ENCODE measurements at places on chromosomes 16 and 17.

- no peak for DNase-seq
These were observed 11.2 kb downstream of the CYBC1 start for GRCh38 chr17:82439194-82439828.

DNA sequence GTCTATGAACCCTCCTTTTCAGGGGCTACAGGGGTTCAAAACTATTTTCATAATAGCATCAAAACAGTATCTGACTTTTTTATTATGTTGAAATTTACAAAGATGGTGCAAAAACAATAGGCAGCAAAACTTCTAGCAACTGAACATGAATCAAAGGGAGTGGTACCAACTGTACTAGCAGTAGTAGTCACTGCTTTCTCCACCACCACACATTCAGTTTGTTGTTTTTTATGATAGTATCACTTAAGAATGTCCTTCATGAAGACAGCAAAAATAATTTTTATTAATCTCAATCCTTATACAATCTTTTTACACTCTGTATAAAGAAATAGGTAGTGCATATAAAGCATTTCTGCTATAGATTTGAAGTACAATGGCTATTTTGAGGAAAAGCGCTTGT, 47.6 kb downstream of the MED13 start:
- DNase-seq, result no peak

GRCh38 chr16:26705346-26705745, 361.4 kb upstream of the C16orf82 start:
- no peak for DNase-seq

DNA sequence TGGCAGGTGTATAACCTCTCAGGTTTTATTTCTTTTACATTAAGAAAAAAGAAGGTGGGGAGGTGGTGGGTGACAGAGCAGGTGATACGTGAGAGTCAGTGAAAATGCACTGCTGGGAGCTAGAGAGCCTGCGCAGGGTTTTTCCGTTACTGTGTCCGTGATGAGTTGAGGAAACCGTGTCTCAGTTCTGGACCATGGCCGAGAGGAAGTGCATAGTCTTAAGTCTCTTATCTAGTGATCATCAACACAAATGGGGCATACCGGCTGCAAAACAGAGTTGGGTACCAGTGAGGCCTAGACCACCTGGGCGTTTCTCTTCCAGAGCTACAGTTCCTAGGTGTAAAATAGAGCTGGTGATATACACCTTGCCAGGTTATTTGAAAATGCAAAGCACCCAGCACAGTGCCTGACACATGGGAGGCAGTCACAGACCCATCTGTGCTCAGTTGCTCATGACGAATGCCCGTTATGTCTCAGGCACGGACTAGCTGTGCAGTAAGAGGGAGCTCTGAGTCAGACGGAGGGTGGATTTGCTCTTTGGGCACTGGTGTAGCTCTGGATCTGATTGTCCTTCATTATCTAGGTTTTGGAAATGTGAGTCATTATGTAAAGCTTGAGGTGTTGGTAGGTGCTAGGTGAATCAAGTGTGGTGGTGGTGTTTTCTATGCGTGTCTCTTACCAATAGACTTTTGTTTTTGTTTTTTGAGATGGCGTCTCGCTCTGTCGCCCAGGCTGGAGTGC, 60.9 kb downstream of the RPTOR start:
- no peak for DNase-seq

DNA sequence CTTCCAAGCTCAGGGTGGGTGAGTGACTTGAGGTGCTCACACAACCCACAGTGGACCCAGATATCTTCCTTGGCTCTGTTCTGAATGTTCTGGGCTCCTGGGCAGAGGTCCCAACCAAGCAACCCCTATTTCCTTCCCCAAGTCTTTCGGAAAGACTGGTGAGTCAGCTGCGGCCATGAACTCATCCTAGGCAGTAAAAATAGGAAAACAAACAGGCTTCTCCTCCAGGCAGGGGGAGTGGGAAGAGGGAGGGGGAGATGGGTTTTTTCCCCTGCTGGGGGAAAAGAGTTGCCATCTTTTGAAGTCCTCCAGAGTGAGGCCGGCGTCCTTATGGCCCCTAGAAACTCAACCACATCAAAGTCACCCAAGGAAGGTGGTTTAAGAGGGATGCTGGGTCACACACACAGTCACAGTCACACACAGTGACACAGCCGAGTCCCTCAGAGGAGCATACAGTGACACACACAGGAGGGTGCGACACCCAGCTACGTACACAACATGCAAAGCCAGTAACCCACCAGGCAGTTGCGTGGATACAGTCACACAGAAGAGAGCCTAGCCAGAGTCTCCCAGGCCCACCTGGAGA, 16.0 kb upstream of the DLX4 start:
- DNase-seq, result no peak

GRCh38 chr16:10982465-10983150, 38.2 kb downstream of the CLEC16A start:
- no peak for DNase-seq

DNA sequence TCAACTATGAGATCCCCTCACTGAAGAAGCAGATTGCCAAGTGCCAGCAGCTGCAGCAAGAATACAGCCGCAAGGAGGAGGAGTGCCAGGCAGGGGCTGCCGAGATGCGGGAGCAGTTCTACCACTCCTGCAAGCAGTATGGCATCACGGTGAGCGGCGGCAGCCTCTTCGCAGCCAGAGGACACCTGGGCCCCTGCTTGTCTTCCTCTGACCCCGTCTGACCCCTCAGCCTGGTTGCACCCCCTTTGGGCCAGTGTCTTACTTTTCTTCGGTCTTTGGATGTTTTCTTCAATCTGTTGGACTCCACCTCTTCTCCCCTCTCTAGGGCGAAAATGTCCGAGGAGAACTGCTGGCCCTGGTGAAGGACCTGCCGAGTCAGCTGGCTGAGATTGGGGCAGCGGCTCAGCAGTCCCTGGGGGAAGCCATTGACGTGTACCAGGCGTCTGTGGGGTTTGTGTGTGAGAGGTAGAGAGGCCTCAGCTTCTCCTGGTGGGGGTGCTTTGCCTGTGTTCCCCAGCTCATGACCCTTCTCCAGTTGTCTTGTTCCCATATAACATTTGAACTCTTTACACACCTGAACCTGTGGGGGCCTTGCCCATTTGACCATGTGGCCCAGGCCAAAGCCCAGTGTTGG, 4.4 kb downstream of the CDK5RAP3 start:
- peak; percentile 47 for DNase-seq

DNA sequence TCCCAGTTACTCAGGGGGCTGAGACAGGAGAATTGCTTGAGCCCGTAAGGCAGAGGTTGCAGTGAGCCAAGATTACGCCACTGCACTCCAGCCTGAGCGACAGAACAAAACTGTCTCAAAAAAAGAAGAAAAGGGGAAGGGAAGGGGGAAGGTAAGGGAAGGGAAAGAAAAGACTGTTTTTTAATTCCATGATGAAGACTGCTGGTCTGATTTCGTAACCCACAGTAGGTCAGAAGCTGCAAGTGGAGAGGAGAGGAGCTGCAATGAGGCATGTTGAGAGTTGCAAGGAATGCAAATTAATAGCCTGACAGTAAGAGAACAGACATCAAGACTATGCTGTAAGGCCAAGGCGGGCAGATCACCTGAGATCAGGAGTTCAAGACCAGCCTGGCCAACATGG, 33.3 kb downstream of the HELZ start:
- no peak for DNase-seq

DNA sequence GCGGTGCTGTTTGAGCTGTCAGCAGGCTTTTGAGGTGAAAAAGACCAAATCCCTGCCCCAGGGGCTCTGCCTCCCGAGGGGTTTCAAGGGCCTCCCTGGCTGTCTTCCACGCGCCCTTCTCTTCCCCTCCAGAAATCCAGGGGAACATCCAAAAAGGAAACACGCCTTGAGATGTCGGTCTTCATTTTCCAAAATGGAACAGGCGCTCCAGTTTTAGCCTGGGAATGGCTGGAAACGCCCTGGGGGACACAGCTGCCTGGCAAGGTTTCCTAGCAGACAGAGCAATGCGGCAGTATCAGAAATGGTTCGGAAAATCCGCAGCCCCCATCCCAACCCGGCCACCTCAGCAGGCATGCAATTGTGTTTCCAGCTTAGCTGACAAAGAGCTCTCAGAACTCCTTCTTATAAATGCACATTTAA, 16.6 kb upstream of the LITAF start:
- DNase-seq, result no peak

DNA sequence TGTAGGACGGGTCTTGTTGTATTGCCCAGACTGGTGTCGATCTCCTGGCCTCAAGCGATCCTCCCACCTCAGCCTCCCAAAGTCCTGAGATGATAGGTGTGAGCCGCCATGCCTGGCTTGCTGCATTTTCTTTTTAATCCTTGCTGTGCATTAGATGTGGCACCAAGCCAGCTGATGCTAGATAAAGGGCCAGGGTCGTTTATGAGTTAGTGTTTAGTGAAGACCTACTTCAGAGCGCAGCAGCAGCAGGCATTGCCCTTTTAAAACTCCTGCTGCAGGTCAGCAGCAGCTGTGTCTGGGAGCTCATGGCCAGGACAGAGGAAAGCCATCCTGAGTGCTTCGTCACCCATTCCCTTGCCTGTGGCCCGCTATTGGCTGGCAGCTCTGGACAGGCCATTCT, 237.3 kb downstream of the CCDC182 start:
- no peak for DNase-seq

- DNase-seq, result no peak
These were observed 2.7 kb downstream of the SOCS3 start for GRCh38 chr17:78357177-78357586.

DNA sequence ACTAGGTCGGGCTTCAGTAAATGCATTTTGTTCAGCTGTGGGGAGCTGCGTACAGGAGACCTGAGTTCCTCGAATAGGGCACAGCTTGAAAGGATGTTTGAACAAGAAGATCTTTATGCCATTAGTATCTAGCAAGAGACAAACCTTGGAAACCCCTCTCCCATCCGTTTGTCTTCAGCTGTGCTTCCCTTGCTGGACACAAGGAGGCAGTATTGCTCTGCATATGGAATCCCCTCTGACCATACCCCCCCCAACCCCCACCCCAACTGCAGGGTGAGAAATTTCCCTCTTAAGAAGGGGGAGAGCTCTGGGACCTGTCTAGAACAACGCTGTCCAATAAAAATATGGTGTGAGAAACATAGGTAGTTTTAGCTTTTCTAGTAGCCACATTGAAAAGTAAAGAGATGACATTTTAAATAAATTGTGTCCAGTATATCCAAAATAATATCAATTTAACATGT, 1.6 kb downstream of the MRM1 start:
- peak; percentile 84 for DNase-seq

DNA sequence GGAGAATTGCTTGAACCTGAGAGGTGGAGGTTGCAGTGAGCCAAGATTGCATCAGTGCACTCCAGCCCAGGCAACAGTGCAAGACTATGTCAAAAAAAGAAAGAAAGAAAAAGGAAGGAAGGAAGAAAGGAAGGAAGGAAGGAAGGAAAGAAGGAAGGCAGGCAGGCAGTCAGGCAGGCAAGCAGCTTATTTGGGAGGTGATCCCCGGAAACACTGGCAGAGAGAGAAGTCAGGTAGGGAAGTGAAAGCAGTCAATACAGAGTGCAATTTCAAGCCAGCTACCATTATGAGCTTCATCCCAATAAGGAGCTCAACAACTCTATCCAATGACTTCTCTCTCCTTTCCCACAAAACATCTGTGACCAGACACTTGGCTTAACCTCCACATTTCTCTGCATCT, 83.0 kb upstream of the TBC1D3K start:
- no peak for DNase-seq

GRCh38 chr17:76385892-76386786, 1.7 kb downstream of the SPHK1 start:
- DNase-seq, result peak; percentile 93

DNA sequence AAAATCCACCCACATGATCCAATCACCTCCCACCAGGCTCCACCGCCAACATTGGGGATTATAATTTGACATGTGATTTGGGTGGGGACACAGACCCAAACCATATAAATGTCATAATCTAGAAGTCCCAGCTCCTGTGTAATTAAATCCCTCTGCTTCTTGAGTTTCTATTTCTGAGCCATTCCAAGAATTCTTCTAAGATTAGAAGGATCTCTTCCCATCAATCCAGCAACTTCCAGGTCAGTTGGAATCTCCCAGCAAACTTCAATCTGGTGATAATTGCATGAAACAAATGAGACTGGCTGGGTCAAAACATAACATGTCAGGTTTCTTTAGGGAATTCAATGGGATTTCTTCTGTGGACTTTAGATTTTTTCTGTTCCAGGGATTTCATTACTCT, 127.8 kb upstream of the CDH5 start:
- DNase-seq, result no peak

GRCh38 chr17:83203073-83203471, 123.7 kb downstream of the METRNL start:
- no peak for DNase-seq

DNA sequence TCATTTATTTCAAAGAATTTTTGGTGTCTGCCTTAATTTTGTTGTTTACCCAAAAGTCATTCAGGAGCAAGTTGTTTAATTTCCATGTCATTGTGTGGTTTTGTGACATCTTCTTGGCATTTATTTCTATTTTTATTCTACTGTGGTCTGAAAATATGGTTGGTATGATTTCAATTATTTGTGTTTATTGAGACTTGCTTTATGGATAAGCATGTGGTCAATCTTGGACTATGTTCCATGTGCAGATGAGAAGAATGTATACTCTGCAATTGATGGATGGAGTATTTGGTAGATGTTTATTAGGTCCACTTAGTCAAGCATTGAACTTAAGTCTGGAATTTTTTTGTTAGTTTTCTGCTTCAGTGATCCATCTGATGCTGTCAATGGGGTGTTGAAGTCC, 383.0 kb downstream of the PMP22 start:
- DNase-seq, result no peak

- no peak for DNase-seq
These were observed 316.9 kb downstream of the HAPSTR1 start for GRCh38 chr16:9408297-9408878.

GRCh38 chr17:75587675-75588595, at the start of gene MYO15B:
MYO15B (plus strand) TSS chr17:75587800; CDS start chr17:75588058, 258 bp downstream.
- DNase-seq, result peak; percentile 79

DNA sequence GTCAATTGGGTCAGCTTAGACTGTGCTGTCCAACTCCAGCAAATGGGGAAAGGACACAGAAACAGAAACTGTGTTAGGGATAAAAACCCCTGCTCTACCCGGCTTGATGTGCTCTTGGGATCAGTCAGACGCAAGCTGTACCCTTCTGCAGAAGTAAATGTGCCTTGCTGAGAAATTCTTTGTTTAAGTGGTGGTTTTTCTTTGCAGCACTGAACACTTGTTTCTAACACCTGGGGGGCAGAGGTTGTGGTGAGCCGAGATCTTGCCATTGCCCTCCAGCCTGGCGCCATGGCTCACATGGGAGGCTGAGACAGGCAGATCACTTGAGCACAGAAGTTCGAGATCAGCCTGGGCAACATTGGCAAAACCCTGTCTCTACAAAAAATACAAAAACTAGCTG, 18.5 kb upstream of the ARL4D start:
- DNase-seq, result peak; percentile 42

- DNase-seq, result peak; percentile 90
These were observed 542 bp downstream of the CBX4 start for GRCh38 chr17:79838522-79839274.

GRCh38 chr17:3554440-3554839, 3.2 kb downstream of the TRPV3 start:
- no peak for DNase-seq

GRCh38 chr16:10122546-10122945, 59.7 kb downstream of the GRIN2A start:
- DNase-seq, result peak; percentile 48

- DNase-seq, result peak; percentile 46
These were observed 2.4 kb upstream of the TCAP start for GRCh38 chr17:39662551-39663339.

- DNase-seq, result no peak
These were observed 33.9 kb downstream of the MYH11 start for GRCh38 chr16:15822957-15823356.
